Stimulated activated CD4-positive, alpha-beta T cell treated with anti-CD3 and anti-CD28 coated beads, TNF-alpha, amount 100 ng/mL, for 1 hour (primary cell): ENCODE measurements at places on chromosomes 3 and 15.

GRCh38 chr3:95394286-95394685 is 1331.4 kb downstream of the NSUN3 start:
- DNase-seq: no peak

DNA sequence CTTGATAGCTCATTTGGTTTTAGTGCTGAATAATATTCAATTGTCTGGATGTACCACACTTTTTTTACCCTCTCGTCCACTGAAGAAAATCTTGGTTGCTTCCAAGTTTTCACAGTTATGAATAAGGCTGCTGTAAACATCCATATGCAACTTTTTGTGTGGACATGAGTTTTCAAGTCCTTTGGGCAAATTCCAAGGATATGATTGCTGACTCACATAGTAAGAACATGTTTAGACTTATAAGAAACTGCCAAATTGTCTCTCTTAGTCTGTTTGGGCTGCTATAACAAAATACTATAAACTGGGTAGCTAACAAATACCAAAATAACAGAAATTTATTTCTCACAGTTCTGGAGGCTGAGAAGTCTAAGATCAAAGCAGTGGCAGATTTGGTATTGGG is 59.5 kb upstream of the TNFSF10 start:
- DNase-seq: no peak

DNA sequence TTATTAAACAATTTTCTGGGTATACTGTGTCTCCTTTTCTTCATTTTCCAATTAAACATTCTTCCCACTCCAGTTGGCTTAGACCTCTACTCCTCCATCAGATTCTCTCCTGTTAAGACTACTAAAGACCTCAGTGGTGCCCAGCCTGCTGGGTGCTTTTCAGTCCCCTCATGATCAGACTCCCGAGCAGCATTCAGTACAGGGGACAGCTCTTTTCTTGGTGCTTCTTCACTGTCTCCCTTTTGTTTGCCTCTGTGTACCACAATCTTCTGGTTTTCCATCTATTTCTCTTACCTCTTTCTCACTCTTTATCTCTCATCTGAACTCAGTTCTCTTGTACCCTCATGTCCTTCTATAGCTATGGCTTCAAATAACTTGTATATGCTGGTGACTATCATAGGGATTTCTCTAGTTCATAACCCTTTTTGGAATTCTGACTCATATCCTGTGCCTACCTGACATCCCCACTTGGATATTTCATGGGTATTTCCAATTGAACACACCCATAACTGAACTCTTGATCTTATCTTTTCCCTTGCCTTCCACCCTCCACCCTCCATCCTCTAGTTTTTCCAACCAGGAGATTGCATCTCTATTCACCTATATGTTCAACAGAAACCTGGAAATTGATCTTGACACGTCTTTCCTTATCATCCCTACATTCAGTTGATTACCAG is 55.6 kb upstream of the ABHD10 start:
- DNase-seq: no peak

GRCh38 chr3:197000211-197000610 is 29.4 kb downstream of the MELTF start:
- no peak for DNase-seq

DNA sequence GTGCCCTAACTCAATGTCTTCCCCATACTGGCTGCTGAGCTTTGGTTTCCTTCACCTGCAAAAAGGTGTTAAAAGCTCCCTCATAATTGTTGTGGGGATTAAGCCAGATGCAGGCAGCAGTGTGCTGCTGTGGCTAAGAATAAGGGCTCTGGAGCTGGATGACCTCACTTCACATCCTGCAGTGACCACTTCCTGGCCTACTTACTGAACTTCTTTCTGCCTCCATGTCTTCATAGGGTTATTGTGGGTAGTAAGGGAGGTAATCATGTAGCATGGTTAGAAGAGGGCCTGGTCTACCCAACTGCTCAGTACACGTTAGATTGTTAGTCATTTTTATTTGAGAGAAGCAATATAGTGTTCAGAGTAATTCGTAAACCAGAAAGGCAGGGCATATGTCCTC is 18.4 kb downstream of the GYG1 start:
- no peak for DNase-seq

- DNase-seq: no peak
These were observed 7.4 kb upstream of the PCOLCE2 start for GRCh38 chr3:142896201-142896755.

GRCh38 chr15:59152694-59153450 is 47.9 kb downstream of the CCNB2 start:
- DNase-seq: no peak

DNA sequence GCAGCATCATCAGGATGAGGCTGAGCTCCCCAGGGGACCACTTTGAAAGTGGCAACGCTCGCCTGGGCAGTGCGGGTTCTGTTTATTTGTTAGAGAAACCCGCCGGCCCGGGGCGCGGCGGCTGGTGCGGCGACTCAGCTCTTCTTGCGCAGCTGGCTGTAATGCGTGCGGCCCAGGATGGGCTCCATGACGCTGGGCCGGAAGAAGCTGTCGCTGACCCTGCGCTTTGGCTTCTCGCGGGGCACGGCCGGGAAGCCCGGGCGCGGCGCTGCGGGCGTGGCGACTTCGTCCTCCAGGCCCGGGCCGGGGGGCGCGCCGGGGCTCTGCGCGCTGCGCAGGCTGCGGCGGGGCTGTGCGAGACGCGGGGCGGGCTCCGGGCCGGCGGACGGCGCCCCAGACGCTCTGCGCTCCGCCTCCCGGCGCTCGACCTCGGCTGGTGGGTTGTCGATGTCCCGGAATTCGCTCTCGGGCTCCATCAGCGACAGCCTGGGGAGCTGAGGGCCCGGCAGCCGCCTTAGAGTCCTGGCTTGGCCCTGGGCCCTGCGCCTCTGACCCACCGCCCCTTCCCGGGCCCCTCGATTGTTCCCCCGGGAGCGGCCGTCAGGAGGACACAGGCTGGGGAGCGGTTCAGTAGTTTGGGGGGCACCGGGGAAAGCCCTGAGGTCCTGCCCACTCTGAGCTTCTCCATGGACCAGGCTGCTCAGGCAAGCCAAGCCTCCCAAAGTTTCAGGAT is 10.3 kb upstream of the KIF7 start:
- DNase-seq: no peak

DNA sequence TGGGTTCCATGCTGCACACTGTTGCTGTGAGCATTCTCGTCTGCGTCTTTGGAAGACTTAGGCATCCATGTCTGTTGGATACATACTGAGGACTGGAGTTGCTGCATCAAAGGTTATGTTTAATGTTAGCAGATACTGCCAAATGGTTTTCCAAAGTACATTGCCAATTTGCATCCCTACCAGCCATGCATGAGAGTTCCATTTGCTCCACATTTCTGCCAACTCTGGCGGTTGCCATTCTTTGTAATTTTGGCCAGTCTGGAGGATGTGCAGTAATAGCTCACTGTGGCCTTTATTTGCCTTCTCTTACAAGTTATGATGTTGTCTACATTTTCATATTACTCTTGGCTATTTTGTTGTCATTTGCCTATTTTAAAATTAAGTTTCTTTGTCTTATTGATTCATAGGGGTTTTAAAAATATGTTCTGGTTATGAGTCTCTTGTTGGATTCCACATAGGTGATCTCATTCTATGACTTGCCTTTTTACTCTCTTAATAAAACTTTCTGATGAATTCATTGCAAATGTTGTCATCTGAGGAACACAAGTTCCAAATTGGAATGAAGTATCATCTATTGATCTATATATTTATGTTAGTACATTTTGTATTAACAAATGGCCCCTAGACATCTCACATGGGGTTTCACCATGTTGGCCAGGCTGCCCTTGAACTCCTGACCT is 42.1 kb downstream of the FBLN2 start:
- no peak for DNase-seq

- no peak for DNase-seq
These were observed 53.3 kb downstream of the FAM174B start for GRCh38 chr15:92602267-92602593.

DNA sequence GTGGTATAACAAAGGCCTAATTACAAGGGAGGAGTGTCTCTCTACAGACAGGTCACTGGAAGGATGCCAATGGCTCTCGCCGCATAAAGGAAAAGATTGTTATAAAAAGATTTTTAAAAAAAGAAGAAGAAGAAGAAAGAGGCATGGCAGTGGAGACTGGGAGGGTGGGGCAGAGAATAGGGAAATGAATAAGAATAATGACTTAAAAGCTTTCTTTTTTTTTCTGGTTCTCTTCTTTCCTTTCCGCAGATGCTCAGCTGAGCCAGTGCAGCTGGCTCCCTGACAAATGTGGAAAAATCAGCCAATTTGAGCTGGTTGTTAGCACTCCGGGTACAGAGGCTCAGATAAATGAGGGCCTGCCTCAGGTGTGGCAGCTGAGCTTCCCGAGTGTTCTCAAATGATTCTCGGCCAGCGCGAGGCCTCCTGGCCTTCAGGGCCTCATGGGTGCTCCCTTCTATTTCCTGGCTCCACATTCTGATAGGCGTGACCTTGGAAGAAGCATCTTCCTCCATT is 234.1 kb downstream of the RORA start:
- DNase-seq: no peak

DNA sequence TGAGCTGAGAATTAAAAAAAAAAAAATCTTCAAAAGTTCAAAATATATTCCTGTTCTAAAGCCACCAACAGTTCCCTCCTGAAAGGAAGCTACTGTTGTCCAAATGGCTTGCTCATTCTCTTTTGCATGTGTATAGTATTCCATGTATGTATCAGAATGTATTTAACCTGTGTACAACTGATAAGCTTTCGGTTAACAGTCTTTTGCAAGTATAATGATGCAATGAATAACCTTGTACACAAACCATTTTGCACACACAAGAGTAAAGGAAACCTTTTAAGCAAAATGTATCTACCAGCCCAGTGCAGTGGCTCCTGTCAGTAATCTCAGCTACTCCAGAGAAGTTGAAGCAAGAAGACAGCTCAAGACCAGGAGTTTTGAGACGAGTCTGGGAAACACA is 32.6 kb downstream of the TOPBP1 start:
- no peak for DNase-seq

GRCh38 chr3:133270631-133271030 is 129.2 kb upstream of the BFSP2 start:
- DNase-seq: no peak

DNA sequence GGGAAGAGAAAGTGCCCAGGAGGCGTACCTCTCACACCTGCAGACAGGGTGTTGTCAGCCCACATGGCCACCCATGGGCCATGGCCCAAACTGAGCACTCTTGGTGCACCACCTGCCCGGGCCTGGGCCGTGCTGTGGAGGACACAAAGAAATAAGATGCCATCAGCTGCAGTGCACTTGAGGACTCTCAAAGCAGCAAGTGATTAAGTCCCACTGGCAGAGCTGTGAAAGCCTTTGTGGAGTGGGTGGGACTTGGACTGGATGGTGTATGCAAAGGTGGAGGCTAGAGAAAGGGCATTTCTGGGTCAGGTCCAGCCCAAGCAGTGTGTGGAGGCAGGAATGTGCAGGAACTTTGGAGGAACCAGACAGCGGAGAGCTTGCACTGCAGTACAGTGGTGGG is 122.3 kb downstream of the MEGF11 start:
- no peak for DNase-seq

DNA sequence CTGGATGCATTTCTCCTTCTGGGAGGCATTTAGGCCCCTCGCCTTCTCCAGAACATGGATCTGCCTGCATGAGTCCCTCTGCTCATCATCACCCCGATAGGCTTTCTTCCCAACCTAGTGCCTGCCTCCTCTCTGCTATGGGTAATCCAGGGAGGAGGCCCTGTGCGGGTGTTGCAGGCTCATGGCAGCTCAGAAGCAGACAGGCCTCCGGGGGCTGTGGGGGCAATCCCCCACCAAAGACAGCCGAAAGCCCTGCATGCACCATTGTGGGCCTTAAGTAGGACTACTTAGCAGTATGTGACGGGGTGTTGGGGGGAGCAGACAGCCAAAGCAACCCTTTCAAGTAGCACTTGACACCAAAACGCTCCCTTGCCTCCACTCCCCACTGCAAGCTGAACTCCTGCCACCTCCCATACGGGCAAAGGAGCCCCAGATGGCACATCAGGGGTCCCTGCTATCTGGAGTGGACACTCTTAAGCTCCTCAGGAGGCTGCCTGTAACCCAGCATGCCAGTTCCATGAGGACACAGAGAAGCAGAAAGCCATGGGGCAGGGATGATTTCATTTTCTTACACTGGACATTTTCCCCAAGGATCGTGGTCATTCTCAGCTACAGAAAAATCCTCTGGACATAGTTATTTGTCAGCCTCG is 98.8 kb upstream of the HACD2 start:
- no peak for DNase-seq

- no peak for DNase-seq
These were observed 18.6 kb downstream of the NMD3 start for GRCh38 chr3:161239700-161240099.

GRCh38 chr15:64562003-64562640 is 101.7 kb downstream of the ZNF609 start:
- no peak for DNase-seq

GRCh38 chr3:130242850-130243569 is 102.5 kb upstream of the COL6A5 start:
- DNase-seq: no peak

GRCh38 chr3:9110316-9110715 is 139.1 kb downstream of the SRGAP3 start:
- DNase-seq: no peak

DNA sequence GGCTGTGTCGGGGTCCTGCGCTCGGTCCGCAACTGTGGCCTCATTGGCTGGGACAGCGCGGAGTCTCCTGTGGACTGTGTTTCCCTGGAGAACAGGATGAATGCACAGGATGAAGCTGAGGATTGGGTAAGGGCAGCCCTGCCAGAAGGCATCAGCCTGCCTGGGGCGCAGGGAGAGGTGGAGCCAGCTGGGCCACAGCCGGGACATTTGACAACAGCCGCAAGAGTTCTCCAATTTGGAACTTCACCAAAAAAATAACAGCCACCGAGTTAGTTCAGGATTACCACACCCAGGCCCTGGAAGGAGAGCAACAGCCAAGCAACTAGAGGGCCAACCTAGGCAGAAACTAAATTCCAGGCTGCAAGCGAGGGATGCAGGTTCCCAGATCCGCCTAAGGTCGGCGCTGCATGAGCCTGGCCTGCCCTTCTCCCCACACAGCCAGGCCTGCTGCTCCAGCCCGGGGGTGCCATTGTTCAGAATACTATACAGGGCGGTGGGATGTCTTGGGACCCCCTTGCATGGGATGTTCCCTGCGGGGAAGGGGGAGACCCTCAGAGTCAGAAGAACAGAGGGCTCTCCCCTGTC is 229.3 kb downstream of the OCA2 start:
- DNase-seq: no peak

GRCh38 chr15:34043813-34044212 is 4.8 kb upstream of the AVEN start:
- DNase-seq: no peak

- no peak for DNase-seq
These were observed 61.3 kb upstream of the PRR23E start for GRCh38 chr3:127131424-127132170.

- no peak for DNase-seq
These were observed 36.3 kb downstream of the METTL6 start for GRCh38 chr3:15391007-15391406.

DNA sequence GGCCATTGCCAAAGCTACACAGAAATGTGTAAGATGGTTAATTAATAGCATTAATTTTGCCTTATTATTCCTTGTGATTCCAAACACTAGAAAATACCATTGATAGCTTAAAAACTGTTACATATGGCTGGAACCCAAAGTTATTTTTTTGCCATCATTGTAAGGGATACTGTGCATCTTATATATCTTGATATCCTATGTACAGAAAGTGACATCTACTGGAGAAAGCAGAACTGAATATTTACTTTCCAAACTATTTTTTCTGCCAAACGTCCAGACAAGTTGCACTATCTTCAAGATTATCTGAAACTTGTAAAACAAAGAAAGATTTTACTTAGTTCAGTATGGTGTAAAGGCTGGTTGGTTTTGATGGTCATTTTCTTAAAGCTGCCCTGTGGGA is 33.3 kb upstream of the MEIS2 start:
- no peak for DNase-seq
